ENCODE measurements at places on chromosomes 13 and 19.

- no peak for DNase-seq
Measured at GRCh38 chr13:35785576-35786303, 309.3 kb upstream of the MAB21L1 start.

- DNase-seq, result no peak
Measured at GRCh38 chr19:3252650-3253049, 28.2 kb downstream of the CELF5 start.

DNA sequence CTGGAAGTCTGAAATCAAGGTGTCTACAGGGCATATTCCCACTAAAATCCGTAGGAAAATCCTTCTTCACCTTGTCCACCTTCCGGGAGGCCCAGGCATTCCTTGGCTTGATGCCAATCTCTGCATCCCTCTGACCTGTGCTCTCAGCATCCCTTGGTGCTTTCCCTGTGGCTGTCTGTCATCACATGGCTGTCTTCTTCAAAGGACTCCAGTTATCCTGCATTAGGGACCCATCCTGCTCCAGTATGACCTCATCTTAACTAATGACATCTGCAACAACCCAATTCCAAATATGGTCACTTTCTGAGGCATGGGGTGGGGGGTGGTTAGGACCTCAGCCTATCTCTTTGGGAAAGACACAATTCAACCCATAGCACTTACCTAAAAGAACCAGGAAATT, 423.8 kb downstream of the IRS2 start:
- no peak for DNase-seq

- no peak for DNase-seq
Measured at GRCh38 chr19:45498411-45499195, at the start of gene PPM1N. PPM1N (plus strand) TSS chr19:45498443; CDS start chr19:45498473, 30 bp downstream.

DNA sequence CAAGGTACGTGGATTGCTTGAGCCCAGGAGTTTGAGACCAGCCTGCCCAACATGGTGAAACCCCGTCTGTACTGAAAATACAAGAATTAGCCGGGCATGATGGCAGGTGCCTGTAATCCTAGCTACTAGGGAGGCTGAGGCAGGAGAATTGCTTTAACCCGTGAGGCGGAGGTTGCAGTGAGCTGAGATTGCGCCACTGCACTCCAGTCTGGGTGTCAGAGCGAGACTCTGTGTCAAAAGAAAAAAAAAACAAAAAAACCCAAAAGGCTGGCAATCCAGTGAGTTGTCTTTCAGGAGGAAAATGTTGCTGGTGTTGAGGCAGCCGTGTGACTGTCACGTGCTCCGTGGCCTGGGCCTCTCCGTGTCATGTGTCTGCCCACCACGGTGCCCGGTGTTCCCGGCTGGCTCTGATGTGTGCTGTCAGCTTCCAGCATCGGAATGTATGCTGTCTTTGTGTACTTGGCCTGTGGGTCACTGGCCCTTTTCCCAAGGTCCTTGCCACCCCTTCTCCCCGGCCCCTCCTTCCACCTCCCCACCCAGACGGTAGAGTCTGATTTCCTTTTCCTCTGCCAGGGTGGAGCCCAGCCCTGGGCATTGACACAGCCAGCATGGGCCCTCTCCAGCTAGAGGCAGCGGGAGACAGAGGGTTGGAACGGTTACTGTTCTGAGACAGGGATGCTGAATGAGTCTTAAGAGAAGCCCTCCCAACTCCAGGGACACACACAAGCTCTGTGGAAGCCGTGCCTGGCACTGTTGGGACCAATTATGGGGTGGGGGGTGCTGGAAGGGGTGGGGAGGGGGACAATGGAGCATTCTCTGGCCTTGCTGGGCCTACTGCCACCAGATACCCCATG, 7.2 kb upstream of the TUBB4A start:
- peak; percentile 93 for DNase-seq

GRCh38 chr19:43781630-43782310, 997 bp upstream of the KCNN4 start:
- DNase-seq, result no peak

- DNase-seq, result no peak
Measured at GRCh38 chr19:30625947-30626625, 253.9 kb downstream of the ZNF536 start.

DNA sequence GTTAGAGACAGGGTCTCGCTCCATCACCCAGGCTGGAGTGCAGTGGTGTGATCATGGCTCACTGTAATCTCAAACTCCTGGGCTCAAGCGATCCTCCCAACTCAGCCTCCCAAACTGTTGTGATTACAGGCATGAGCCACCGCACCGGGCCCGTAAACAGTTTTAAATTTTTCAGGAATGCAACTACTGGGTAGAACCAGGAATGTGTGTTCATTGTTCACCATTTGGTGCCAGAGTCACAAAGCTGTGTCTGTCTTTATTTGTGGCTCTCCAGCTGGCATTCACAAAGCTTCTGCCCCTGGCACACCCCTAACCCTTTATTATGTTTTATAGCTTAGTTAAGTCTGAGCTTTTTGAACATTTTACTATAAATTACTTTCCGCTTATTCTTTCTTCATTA, 19.8 kb upstream of the ACP7 start:
- DNase-seq, result no peak

DNA sequence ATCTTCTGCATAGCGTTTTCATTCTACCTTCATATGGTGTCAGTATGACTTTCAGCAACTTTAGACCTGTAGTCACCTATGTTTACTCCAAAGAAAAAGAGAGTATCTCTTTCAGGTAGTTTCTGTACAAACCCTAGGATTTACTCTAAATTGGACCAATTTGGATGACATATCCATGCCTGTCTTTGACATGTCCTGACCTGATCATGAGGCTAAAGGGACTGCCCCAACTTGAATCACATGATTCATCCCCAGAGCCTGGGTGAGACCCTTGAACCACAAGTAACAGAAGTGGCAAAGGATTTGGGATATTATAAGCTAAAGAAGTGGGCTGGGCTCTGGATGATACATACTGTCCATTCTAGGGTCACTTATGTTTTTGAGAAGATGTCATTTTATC, 124.5 kb upstream of the CSNK1A1L start:
- no peak for DNase-seq

- no peak for DNase-seq
Measured at GRCh38 chr13:33251131-33251661, 34.4 kb downstream of the STARD13 start.

- no peak for DNase-seq
Measured at GRCh38 chr19:9878511-9879196, 43.5 kb downstream of the PIN1 start.

DNA sequence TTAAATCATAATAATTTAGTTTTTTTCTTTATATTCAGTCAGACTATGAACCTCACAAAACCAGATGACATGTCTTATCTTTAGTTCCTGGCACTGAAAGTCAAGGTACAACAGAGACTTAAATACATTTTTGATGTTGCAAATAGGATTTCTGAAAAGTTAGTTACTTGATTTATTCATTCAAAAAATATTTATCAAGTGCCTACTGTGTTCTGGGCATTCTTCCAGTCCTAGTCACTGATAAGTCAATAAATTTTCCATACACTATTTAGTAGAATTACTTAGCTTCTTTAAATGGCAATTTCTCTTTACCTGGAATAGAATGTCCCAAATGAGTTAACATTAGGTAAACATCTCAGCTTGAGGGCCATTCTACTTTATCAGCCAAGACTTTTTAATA, 938.3 kb upstream of the PCDH9 start:
- no peak for DNase-seq

DNA sequence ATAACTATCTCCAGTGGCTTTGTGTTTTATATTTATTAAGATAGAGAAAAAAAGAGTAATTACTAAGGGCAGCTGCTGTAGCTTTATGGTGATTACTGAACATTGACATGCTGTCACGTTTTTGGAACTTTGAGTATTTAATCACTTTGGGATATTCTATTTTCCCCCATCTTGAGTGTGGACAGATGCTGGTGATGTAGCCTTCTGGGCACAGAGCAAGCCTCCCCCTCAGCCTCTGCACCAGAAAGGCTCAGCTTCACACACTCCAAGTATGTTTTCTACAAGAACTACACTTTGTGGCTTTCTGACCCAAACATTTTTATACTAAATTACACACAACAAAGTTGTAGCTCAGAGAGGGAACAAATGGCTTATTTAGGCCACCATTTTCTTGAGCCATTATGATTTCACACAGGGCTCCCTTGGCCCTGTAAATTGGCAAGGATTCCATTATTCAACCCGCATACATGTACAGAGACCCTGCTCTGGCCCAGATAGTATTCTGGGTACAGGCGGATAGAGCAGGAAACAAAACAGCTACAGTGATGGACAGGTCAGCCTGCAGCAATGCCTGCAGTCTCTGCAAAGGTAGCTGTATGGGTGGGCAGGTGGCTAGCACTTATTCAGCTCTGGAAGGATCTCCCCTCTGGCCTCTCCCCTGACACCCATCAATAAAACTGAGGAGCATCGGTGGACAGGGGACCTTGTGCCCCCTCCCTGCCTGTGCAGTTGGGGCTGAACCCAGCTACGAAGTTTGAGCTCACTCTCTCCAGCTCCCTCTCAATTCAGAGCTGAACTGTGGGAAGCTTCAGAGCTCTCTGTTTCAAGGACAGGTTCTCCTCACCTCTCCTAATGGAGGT, 1.3 kb downstream of the ALOX5AP start:
- no peak for DNase-seq

DNA sequence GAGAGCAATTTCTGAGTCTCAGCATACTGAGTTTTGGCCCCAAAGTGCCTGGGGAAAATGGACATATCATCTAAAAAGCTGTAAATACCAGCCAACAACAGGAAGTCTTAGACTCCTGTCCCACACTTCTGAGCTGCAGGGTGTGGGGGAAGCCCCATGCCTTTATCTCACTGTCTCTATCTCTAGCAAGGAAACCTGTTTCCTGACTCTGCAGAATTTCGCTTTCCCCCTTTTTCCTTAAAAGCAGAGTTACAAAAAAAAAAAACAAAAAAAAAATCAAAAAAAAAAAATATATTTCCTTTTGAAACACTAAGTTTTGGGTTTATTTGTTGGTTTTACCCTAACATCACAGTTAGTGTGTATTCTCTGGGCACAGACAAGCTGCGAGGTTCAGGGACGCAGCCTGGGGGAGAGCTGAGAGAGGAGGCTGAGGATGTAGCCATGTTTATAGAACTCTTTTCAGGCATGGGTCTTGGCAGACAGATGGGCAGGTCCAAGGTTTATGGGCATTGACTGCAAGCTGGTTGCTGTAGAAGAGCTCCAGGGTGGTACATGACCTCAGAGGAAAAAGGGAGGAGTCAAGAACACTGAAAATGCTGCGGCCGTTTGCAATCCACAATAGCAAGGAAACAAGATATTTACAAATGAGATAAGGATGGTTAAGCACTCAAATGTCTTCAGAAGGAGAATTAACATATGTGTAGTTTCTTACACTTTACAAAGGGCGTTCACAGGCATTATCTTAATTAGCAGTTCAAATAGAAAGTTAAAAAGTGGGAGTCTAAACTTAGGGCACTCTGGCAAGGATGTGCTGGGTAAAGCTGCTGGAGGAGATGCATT, 4.9 kb downstream of the MBNL2 start:
- DNase-seq, result no peak

All from hippocampal formation (tissue), 2 donors.